ENCODE measurements at places on chromosomes 7 and 10. TPM values are rescaled to one million over a fixed set of nuclear protein-coding genes. Genes with fewer than 3 reads are reported as not detected.

TUBAL3 gene
- total RNA-seq: not detected

GIMAP4 gene
- 20.7 TPM for total RNA-seq

PLEKHS1 gene
- total RNA-seq: 0.08 TPM

SUN1 gene
- total RNA-seq: 104 TPM

CDC14C gene
- total RNA-seq: not detected

GRCh38 chr10:132865851-132866600, 76.3 kb downstream of the CFAP46 start:
- H3K4me1 ChIP-seq: peaks cover 9% of the 10 kb centered on the region
- H3K4me3 ChIP-seq: no peak overlapping the region
- no peak for DNase-seq
- no peaks in the 10 kb centered on the region for H3K36me3 ChIP-seq

- peak overlapping the region; percentile 85 for H3K27ac ChIP-seq
- H3K4me1 ChIP-seq: peaks cover 72% of the 10 kb centered on the region
- H3K27me3 ChIP-seq: no peaks in the 10 kb centered on the region
- DNase-seq: no peak
- no peak overlapping the region for H3K4me3 ChIP-seq
Measured at GRCh38 chr7:150665089-150665748, 20.3 kb upstream of the GIMAP2 start.

DNA sequence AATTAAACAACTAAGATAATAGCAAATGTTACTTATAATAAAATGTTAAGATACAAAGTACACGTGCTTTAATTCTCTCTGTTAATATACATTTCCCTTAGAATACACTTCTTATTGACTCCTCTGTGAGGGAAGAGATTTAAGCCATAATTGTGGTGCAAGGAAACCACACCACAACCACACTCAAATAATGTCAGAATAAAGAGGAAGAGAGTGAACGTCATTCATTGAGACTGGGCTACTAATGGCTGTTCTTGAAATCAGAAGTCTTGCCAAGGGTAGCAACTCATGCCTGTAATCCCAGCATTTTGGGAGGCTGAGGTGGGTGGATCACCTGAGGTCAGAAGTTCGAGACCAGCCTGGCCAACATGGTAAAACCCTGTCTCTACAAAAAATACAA, 10.0 kb downstream of the FAM171A1 start:
- DNase-seq: no peak
- H3K4me3 ChIP-seq: no peak overlapping the region
- no peak overlapping the region for H3K27ac ChIP-seq
- no peaks in the 10 kb centered on the region for H3K36me3 ChIP-seq
- H3K4me1 ChIP-seq: no peaks in the 10 kb centered on the region

DNA sequence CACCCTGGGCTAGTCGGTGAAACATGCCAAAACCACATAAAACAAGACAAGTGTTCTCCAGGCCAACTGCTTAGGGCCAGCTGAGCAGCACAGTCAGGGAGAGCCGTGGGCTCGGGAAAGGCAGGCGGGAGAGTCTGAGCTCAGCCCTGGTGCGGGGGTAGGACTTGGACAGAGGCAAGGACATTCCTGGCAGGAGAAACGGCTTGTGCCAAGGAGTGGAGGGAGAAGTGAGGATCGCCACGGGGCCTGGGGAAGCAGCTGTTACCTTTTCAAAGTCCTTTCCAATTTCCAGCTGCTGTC, 4.2 kb downstream of the ELN start:
- no peak for DNase-seq
- peaks cover 37% of the 10 kb centered on the region for H3K27me3 ChIP-seq
- peaks cover 7% of the 10 kb centered on the region for H3K4me1 ChIP-seq
- no peaks in the 10 kb centered on the region for H3K36me3 ChIP-seq

DNA sequence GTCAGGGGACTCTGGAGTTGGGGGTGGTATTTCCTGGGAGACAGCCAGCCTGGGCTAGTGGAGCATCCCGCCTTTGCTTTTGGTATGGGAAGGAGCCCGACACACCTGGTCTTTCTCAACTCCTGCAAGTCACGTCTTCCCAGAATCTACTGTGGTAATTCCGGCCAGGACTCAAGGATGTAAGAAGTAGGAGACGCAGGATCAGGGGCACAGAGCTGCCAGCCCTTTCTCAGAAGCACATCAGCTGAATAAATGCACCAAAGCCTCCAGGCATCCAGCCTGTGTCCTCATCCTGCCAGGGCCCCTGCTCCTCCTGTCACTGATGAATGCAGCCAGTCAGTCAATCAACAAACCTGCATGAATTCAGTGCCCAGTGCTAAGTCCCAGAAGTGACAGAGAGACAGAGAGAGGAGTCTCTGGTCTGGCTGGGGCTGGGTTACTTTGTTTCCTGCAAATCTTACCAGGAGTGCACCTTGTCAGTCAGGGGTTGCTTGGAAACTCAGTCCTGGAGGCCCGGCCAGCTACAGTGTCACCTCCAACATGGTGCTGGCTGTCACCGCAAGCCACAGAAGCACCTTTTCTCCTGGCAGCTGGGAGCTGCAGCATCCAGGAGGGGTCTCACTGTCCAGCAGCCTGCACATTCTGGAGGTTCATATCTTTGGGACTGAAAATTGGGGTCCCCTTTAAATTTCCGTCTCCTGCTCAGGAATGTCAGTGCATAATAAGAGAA, 101.8 kb downstream of the PTPRE start:
- no peaks in the 10 kb centered on the region for H3K36me3 ChIP-seq
- peaks cover 9% of the 10 kb centered on the region for H3K4me1 ChIP-seq
- H3K27ac ChIP-seq: no peak overlapping the region

- no peak overlapping the region for H3K27ac ChIP-seq
- no peaks in the 10 kb centered on the region for H3K4me1 ChIP-seq
- peaks cover 25% of the 10 kb centered on the region for H3K36me3 ChIP-seq
- H3K27me3 ChIP-seq: no peaks in the 10 kb centered on the region
- no peak overlapping the region for H3K4me3 ChIP-seq
- DNase-seq: no peak
Measured at GRCh38 chr7:88200789-88201188, 19.0 kb downstream of the SRI start.

- H3K4me1 ChIP-seq: no peaks in the 10 kb centered on the region
- no peak overlapping the region for H3K27ac ChIP-seq
- no peak overlapping the region for H3K4me3 ChIP-seq
- H3K27me3 ChIP-seq: no peaks in the 10 kb centered on the region
Measured at GRCh38 chr7:156772725-156773124, 120.3 kb downstream of the LMBR1 start.

GRCh38 chr10:79270466-79271246, 76.6 kb upstream of the PPIF start:
- H3K4me3 ChIP-seq: no peak overlapping the region
- H3K27ac ChIP-seq: no peak overlapping the region
- H3K36me3 ChIP-seq: peaks cover 6% of the 10 kb centered on the region
- no peak for DNase-seq
- H3K27me3 ChIP-seq: no peaks in the 10 kb centered on the region

DNA sequence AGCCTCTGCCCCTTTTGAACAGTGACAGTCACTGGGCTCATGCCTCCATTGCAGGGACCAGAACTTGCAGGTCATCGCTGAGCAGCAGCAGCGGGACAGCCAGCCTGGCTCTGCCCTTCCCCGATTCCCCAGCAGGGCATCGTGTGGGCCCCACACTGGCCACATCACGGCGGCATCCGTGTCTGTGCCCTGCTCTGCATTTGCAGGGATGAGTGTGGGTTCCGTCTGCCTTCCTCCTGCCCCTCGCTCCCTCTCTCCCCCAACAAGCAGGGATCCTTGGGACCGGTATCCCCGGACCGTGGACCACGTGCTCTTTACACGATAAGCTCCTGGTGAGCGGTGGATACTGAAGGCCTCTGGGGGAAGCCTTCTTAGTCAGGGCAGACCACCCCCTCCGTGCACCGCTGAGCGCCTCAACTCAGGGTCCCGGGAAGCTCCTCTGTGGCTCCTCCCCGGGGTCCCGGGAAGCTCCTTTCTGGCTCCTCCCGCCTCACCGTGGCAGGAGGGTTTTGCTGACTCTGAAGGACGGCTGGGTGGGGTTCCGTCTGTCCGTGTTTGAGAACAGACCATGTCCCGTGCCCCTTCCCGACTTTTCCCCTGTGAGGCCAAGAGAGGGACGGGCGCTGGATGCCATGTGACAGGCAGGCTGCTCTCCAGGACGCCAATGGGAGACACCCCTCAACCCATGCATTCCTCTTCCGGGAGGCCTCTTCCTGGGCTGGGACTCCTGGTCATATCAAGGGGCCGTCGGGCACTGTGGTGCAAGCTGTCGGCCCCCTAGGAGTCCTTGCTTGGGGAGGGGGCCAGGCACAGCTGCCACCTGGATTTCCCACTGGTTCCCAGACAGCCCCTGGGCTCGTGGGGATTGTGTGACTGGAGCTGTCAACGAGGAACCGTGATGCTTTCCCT, 23.5 kb upstream of the NKX6-2 start:
- H3K4me1 ChIP-seq: no peaks in the 10 kb centered on the region
- no peak for DNase-seq
- no peak overlapping the region for H3K27ac ChIP-seq
- H3K36me3 ChIP-seq: no peaks in the 10 kb centered on the region

GRCh38 chr7:42029405-42029804, 207.6 kb downstream of the GLI3 start:
- no peaks in the 10 kb centered on the region for H3K36me3 ChIP-seq
- no peaks in the 10 kb centered on the region for H3K27me3 ChIP-seq
- no peak overlapping the region for H3K27ac ChIP-seq
- DNase-seq: no peak

GRCh38 chr10:129869596-129870473, 94.2 kb downstream of the EBF3 start:
- no peaks in the 10 kb centered on the region for H3K36me3 ChIP-seq
- peaks cover 5% of the 10 kb centered on the region for H3K4me1 ChIP-seq
- H3K4me3 ChIP-seq: no peak overlapping the region
- H3K27me3 ChIP-seq: no peaks in the 10 kb centered on the region
- no peak for DNase-seq

DNA sequence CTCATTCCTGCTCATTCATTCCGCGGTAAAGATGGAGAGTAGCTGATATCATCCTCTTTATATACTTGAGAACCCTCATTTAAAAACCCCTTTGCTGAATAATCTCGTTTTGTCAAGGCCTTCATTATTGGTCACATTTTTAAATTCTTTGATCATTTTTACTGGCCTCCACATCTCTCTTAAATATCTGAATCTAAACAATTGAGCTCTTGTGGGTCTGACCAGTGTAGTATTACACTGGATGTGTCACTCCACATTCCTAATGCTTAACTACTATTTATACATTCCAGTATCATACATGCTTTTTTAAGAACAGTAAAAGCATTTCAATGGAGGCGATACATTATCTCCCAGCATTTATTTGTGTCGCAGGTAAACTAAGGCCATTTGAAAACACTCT, 12.6 kb upstream of the PRPS1L1 start:
- no peak overlapping the region for H3K4me3 ChIP-seq
- no peaks in the 10 kb centered on the region for H3K4me1 ChIP-seq
- no peaks in the 10 kb centered on the region for H3K27me3 ChIP-seq
- no peak overlapping the region for H3K27ac ChIP-seq

- no peaks in the 10 kb centered on the region for H3K27me3 ChIP-seq
- H3K27ac ChIP-seq: no peak overlapping the region
- no peak for DNase-seq
- H3K36me3 ChIP-seq: no peaks in the 10 kb centered on the region
- no peak overlapping the region for H3K4me3 ChIP-seq
- H3K4me1 ChIP-seq: peaks cover 32% of the 10 kb centered on the region
Measured at GRCh38 chr7:151497306-151497871, 22.3 kb downstream of the RHEB start.

All from CD4-positive, alpha-beta T cell (primary cell).